ENCODE measurements at places on chromosomes 3 and 15.

GRCh38 chr3:183802989-183803388 lies 22.4 kb downstream of the MAP6D1 start:
- no peak for DNase-seq

DNA sequence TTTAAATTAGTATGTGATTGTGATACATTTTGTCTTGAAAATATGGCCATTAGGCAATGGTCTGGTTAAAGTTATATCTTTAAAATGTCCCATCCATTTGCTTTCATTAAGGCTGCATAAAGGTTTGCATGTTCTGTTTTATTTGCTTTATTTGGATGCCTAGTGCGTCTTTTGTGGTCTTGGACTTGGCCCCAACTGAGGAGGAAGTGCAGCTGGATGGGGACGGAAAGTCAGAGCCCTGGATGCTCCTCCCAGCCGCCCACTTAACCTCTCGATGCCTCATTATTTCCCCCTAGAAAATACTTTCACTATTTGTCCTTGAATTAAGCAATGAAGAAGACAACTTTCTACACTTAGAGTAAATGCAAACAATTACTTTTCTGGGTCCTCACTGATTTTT lies 898.2 kb downstream of the MCTP2 start:
- no peak for DNase-seq

GRCh38 chr3:159813822-159814531 lies 174.7 kb upstream of the IL12A start:
- DNase-seq: no peak

- DNase-seq: no peak
Measured at GRCh38 chr15:80758130-80758745, 20.9 kb upstream of the CEMIP start.

GRCh38 chr15:35279811-35280210 lies 194.7 kb upstream of the NANOGP8 start:
- no peak for DNase-seq

DNA sequence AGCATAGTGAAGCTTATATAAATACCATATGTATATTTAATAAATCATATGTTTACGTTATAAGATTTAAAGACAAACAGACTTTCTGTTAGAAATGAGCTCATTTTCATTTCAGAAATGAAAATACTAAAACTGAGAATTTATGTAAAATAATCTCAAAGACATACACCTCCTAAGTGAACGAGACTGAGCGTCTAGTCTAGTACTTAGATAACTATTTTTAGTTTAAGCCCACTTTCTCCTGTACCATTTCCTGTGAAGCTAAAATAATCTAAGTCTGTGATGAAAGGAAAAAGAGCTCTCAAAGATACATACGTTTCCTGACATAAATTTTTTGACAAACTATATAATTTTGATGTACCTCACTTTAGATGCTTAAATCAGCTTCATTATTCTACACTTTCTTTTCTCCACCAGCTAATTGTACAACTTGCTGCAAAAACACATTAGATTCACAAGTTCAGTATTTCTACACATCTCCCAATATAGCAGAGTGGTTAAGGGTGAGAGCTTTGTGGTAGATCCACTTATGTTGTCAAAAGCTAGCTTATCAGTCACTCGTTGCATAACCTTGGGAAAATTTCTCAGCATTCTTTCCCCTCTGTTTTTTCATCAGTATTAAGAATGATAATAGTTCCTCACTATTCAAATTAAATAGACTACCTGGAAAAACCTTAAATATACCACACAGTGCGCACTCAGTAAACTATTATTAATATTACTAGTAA lies 703.0 kb downstream of the PLOD2 start:
- no peak for DNase-seq

DNA sequence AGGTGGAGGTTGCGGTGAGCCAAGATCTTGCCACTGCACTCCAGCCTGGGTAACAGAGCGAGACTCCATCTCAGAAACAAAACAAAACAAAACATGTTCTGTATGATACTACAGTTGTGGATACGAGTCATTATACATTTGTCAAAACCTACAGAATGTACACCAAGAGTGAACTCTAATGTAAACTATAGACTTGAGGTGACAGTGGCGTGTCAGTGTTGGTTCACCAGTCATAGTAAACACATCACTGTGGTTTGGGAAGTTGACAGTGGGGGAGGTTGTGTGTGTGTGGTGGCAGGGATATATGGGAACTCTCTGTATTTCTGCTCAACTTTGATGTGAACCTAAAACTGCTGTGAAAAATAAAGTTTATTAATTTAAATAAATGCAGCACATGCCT lies 33.0 kb upstream of the GNB5 start:
- no peak for DNase-seq

DNA sequence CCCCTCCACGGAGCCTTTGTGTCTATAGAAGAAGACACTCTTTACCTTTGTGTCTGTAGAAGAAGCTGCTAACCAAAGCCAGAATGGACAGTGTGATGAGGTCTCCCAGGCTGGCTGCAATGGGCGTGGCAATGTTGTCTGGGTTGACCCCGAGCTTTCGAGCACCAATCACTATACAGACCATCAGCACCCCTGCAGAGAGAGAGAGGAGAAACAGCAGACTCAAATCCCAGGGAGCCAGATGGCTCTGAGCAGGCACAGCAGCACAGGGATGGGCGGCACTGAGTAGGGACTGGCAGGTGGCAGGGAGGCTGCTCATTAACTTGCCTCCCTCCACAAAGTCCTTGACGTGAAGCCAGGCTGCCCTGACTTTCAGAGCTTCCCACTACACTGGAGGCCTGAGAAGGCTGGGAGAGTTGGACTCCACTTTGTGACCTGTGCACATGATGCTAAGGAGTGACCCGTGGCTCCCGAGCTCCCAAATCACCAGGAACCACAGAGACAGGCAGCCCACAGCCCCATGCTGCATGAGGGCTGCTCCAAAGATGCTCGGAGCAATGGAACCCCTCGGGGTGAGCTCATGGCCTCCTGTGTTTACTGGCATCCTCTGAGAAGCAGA lies 53.9 kb downstream of the ROPN1B start:
- no peak for DNase-seq

GRCh38 chr15:93265111-93265556 lies 176.1 kb upstream of the RGMA start:
- DNase-seq: no peak

DNA sequence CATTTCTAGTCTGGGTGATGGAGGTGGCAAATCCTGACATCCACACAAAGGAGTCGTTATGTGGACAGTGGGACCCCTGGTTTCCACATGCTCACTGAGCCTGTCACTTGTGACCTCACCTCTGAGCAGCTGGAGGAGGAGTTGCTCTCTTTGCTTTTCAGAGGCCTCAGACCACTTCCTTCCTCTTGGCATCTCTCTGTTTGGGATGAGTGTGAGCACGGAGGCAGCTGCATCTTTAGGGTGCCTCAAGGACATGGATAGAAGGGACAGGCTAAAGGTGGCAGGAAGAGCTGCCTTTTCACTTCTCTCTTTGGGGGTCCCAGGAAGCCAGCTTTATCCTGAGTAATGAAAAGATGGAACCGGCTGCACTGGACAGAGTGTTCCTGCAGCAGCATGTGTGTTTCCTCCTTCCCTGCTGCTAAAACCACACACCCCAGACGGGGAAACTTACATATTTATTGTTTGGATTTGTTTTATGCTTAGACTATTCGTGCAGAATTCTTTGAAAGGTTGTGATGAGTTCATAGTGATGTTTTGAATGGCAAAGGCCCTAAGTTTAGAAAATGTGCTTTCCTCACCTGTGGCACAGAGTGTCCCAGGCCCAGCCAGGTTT lies 31.8 kb downstream of the GPR171 start:
- no peak for DNase-seq

- DNase-seq: no peak
Measured at GRCh38 chr3:36804295-36805055, 40.1 kb upstream of the DCLK3 start.

GRCh38 chr3:150454085-150454484 lies 46.0 kb downstream of the TSC22D2 start:
- DNase-seq: no peak

GRCh38 chr15:56988219-56988618 lies 69.8 kb downstream of the TCF12 start:
- DNase-seq: no peak

DNA sequence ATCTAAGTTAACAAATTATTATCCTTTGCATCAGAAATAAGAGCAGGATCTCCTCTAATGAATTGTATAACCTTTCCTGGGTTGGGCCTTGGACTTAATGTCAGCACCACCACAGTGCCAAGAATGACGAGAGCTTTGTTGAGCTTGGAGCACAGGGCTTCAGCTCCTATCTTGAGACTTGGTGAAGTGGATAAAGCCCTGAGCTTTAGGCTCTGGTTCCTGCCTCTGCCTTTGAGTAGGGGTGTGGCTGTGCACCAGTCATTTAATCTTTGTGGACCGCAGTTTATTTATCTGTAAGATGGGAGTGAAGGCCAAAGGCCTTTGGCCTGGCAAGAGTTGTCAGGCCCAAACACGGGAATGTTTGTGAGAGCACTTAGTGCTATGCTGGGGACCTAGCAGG lies 162.2 kb downstream of the VGLL4 start:
- no peak for DNase-seq

DNA sequence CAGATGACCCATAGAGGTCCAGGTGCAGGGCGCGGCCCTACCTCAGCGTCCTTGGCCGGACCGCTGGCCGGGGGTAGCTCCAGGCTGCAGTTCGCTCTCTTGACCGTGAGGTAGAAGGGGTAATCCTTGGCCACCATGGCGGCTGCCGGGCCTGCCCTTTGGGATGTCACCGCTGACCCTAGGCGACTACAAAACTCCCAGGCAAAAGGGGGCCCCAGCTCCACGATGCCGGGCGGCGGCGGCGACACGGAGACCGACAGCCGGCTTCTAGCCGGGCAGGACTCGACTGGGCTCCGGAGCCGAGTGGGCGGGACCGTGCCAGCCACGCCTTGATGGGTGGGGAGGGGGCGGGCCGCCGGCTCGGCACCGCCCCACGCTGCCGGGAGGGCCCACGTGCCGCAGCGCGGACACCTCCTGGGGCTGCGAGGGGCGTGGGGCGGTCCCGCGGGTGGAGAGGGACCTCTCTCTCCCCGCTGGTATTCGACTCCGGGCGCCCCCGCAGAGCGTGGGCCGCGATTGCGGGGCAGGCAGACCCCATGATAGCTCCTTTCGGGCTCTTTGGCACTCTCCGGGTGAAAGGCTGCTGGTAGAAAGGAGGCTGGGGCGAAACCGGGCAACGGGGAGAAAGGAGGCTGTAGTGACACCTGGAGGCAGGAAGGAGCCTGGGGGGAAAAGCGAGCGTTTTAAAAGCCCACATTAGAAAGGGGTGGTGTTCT lies at the start of gene ARHGEF3:
ARHGEF3 (minus strand) TSS at position 288 of the 716 bp plus-strand sequence; CDS start at position 137, 151 bp downstream.
- DNase-seq: peak; percentile 72

DNA sequence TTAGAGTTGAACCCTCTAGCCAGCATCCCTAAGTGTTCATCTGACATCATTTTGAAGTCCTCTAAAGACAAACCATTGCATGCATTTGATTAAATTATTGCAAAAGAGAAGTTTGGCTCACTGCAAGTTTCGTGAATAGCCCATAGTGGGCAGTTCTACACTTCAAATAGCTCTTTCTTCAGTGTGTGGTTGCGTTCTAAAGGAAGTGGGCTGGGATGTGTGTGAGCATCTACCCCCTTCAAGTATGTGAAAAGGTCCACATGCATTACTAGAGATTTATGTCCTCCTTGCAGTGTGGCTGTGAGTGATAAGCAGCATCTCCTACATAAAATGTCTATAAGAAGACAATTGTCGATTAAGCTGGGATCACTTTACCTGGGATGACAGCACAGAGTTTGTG lies 54.6 kb downstream of the SST start:
- DNase-seq: no peak

DNA sequence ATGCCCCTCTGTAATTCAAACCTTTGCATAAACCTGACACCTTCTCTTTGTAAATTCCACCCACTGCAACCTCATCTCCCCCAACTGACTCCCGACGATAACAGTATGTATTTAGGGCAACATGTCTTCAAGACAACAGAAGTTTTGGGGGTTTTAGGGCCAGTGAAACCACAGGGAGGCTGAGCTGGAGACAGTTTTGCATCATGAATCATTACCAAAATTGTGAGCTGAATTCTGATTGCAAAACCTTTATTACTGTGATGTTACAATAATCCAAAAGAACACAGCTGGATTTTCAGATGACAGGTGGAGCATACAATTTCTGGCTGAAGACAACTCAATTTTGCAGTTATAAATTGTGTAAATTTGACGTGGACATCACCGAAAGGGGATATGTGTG lies 281.3 kb upstream of the TTC14 start:
- DNase-seq: no peak

DNA sequence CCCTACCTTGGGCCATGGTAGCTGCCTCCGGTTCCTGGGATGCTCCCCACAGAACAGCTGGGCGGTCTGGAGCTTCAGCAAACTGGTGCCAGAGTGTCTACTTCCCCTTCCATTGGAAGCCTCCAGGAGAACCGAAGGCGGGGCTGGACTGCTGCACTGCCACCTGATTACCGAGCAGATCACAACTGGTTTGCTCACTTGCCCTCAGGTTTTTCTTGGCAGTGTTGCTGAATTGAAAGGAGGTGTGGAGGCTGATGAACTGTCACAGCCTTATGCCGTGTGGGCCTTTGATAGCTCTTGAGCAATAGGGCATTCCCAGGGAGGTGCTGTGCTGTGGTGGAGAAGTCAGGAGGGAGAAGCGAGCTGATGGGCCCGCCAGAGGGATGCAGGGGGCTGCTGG lies at the start of gene TGM5:
TGM5 (minus strand) TSS at position 95 of the 400 bp plus-strand sequence; CDS start at position 16, 79 bp downstream.
- no peak for DNase-seq

GRCh38 chr3:51947215-51947900 lies 5.2 kb downstream of the PARP3 start:
- DNase-seq: no peak

- DNase-seq: no peak
Measured at GRCh38 chr15:67902579-67903009, 62.7 kb upstream of the RNU6-1 start.

GRCh38 chr3:52084954-52085680 lies 28.7 kb upstream of the DUSP7 start:
- DNase-seq: no peak

DNA sequence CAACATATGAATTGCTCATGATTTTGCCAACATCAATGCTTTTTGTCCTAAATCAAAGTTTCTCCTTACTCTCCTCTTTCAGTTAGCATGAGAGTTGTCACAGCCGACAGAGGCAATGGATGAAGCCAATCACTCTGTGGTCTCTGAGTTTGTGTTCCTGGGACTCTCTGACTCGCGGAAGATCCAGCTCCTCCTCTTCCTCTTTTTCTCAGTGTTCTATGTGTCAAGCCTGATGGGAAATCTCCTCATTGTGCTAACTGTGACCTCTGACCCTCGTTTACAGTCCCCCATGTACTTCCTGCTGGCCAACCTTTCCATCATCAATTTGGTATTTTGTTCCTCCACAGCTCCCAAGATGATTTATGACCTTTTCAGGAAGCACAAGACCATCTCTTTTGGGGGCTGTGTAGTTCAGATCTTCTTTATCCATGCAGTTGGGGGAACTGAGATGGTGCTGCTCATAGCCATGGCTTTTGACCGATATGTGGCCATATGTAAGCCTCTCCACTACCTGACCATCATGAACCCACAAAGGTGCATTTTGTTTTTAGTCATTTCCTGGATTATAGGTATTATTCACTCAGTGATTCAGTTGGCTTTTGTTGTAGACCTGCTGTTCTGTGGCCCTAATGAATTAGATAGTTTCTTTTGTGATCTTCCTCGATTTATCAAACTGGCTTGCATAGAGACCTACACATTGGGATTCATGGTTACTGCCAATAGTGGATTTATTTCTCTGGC lies 2.5 kb downstream of the OR4F6 start:
- no peak for DNase-seq

GRCh38 chr3:63979093-63979885 lies 44.0 kb downstream of the PSMD6 start:
- DNase-seq: no peak

GRCh38 chr3:186339180-186339918 lies 22.7 kb downstream of the DGKG start:
- no peak for DNase-seq
